GM12878 (cell line): ENCODE measurements at places on chromosomes 5 and 9. TPM values are rescaled to one million over a fixed set of nuclear protein-coding genes. Genes with fewer than 3 reads are reported as not detected.

DNA sequence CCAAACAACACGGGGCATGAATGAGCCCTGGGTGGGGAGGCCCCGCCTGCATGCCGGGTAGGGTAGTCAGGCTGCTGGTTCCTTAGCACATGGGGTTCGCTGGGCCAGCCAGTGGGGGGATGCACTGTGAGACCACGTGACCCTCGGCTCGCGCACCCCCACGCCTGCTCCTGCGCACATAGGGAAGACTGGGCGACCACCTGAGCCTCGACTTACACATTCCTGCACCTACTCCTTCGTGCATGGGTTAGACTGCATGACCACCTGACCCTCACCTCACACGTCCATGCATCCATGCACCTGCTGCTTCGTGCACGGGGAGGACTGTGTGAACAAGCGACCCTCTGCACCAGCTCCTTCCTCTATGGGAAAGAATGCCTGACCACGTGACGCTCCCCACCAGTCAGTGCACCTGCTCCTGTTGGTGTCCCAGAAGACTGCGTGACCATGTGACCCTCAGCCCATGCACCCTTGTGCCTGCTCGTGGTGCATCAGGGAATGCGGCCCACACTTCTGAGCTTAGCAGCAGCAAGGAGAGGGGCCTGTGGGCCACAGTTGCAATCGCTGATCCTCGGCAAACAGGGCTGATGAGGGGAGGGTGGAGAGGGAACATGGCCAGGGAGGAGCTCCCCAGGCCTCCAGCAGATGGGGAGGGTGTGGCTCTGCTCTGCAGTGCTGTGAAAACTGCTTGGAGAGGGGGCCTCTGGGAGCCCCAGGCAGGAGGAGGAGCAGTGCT lies 18.1 kb downstream of the LPCAT1 start:
- no peaks in the 10 kb centered on the region for H3K27me3 ChIP-seq
- peaks cover 36% of the 10 kb centered on the region for H3K36me3 ChIP-seq
- H3K27ac ChIP-seq, result no peak overlapping the region
- DNase-seq, result no peak

DNA sequence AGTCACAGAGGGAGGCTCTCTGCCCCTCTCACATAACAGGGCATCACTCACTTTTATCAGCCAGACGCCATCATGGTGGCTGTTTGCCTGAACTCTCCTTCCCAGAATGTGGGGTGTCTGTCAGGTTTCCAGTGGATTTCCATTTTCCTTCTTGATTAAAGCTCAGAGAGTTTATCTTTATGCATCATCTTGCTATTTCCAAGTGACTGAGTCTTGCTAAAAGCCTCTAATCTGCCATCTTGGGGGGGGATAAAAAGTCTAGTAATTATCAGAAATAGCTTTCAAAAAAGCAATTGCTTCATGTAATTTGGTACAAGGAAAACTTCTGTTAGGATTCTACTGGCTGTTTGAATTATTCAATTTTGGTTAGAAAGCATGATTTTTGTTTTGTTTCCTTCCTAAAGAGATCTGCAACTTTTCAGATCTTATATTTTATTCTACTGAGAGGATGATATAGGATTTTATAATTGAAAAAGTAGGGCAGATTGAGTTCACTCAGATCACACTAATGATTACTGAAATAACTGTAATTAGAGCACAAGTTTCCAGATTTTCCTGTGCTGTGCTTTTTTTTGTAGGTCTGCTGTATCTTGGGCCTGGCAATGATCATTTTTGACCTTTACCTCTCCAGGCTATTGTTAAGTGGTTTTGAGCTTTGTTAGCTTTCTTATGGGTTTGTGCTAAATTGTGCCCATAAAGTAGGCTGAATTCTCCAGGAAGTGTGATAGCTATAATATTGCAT lies 661.5 kb downstream of the TLE4 start:
- no peak for DNase-seq
- H3K4me1 ChIP-seq, result no peaks in the 10 kb centered on the region
- no peak overlapping the region for H3K4me3 ChIP-seq
- no peaks in the 10 kb centered on the region for H3K36me3 ChIP-seq
- no peak overlapping the region for H3K27ac ChIP-seq
- no peaks in the 10 kb centered on the region for H3K27me3 ChIP-seq

DNA sequence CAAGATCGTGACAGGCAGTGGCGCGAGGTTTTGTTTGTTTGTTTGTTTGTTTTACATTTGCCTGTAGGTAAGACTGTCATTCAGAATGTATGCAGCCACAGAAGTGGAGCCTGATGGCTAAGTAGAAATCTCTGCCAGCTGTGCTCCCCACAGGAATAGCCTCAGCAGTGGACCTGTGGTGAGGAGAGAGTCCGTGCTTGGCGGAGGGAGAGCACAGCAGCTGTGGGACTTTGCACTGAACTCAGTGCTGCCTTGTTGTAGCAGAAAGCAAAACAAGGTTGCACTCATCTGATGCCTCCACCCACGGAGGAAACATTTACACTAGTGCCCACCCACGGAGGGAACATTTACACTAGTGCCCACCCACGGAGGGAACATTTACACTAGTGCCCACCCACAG lies 4.4 kb upstream of the ZNF782 start:
- no peak overlapping the region for H3K27ac ChIP-seq
- no peak for DNase-seq
- H3K27me3 ChIP-seq, result no peaks in the 10 kb centered on the region
- 0 out of 2 replicates have a peak, but pooled peaks cover 3% of the 10 kb centered on the region for H3K4me1 ChIP-seq
- H3K36me3 ChIP-seq, result no peaks in the 10 kb centered on the region

DNA sequence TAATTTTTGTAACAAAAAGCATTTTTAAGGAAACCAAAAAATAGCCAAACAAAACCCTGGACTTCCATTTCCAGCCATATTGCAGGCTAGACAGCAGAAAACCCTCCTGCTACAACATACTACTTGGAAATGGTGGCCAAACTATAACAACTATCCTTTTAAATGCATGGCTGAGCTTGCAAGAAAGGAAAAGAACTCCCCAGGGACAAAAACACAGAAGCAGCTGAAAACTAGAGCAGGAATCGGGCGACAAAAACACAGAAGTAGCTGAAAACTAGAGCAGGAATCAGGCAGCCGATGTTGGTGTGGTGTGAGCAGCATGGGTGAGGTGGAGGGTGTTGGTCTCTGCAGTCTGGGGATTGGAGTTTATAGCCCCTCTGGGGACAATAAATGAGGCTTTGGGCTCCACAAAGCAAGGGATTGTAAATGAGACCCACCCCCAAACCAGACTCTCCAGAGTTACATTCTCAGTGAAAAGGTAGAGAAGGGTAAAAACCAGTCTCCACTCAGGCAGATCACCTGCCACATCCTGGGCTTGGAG lies 95.2 kb downstream of the C9orf50 start:
- no peak overlapping the region for H3K27ac ChIP-seq
- no peak for DNase-seq
- H3K4me3 ChIP-seq, result no peak overlapping the region

GRCh38 chr9:85536514-85536913 lies 205.2 kb downstream of the AGTPBP1 start:
- no peak for DNase-seq
- no peaks in the 10 kb centered on the region for H3K27me3 ChIP-seq
- no peak overlapping the region for H3K27ac ChIP-seq

GRCh38 chr5:107772418-107773310 lies 101.9 kb upstream of the EFNA5 start:
- no peaks in the 10 kb centered on the region for H3K36me3 ChIP-seq
- no peak overlapping the region for H3K4me3 ChIP-seq
- no peak for DNase-seq
- H3K4me1 ChIP-seq, result no peaks in the 10 kb centered on the region
- H3K27ac ChIP-seq, result no peak overlapping the region

GRCh38 chr5:168469816-168470215 lies 16.5 kb upstream of the RARS1 start:
- H3K27ac ChIP-seq, result no peak overlapping the region
- H3K4me3 ChIP-seq, result no peak overlapping the region
- DNase-seq, result no peak
- H3K36me3 ChIP-seq, result no peaks in the 10 kb centered on the region

DNA sequence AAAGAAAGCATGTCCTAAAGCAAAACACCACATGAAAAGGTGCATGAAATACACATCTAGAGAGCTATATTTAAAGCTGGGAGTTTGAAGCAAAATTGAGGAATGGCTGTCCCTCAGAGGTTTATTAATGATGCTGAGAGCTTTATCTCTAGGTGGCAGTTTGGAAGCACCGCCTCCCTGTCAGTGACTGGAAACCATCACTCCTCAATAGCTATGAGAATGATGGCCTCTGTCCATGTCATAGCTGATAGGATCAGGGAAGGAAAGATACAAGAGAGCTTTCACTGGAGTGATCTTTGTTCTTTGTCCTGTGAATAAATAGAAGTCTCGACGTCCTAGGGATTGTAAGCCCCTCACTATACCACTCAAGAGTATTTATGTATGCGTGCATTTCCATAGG lies 110.5 kb downstream of the NUDT12 start:
- no peaks in the 10 kb centered on the region for H3K4me1 ChIP-seq
- DNase-seq, result no peak
- H3K4me3 ChIP-seq, result no peak overlapping the region
- no peak overlapping the region for H3K27ac ChIP-seq
- no peaks in the 10 kb centered on the region for H3K27me3 ChIP-seq
- H3K36me3 ChIP-seq, result no peaks in the 10 kb centered on the region

DNA sequence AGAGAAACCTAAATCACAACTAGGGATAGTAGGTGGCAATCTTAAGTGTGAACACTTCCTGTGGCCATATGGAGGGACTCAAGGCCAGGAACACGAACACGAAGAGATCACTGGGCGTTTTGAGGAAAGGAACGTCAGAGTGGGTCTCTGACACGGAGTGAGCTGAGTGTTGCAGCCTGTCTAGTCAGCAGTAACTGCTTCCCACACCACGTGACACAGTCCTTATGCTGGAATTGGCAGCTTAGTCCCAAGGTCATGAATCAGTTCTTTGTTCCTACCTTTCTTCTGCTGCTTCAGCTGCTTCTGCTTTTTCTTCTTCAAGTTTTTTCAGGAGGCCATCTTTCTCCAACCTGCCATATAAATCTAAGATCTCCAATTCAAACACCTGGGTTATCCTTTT lies 18.2 kb downstream of the SPACA9 start:
- no peaks in the 10 kb centered on the region for H3K4me1 ChIP-seq
- H3K36me3 ChIP-seq, result peaks cover 2% of the 10 kb centered on the region
- H3K27ac ChIP-seq, result no peak overlapping the region
- no peak for DNase-seq
- H3K4me3 ChIP-seq, result no peak overlapping the region

ANKRD34B gene
- total RNA-seq, result not detected in 2 replicates

ZFP2 gene
- total RNA-seq, result not detected in 2 replicates

IFNA8 gene
- total RNA-seq, result not detected in 2 replicates

NRG2 gene
- 21.0 and 21.7 TPM in 2 replicates for total RNA-seq

NOXA1 gene
- not detected in 2 replicates for total RNA-seq
